ENCODE measurements at places on chromosomes 7 and 10.

DNA sequence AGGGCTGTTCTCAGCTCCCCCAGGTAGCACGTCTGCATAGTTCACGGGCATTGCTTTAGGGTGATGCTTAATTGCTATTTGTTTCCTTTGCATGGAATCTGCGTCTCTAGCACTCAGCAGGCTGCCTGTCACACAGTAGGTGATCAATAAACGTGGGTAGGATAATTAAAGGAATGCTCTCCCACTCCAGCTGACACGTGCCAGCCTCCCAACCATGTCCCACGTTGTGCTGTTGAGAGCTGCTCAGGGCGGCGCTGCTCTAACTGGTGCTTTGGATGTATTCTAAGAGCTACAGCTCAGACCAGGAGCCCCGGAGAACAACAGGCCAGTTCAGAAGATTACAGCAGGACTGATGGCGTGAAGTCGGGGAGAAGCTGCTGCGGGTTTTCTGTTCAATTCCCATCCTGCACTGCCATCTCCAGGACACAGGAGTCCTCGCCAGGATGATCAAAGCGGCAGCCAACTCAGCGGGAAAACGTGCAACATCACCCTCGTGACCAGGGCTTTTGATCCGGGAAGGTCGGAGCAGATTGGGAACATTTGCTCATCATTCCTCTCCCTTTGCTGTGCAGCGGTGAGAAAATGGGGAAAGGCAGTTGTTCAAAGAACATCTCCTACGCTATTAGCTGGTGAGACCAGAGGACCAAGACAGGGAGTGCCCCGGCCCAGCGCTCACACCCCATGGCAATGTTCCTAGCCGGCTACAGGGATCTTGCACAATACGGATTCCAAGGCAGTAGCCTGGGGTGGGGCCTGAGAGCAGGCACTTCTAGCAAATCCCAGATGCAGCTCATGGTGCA, 50.5 kb upstream of the FOXK1 start:
- DNase-seq = peak; percentile 95

- DNase-seq = peak; percentile 9
Observed at GRCh38 chr7:80643336-80643915, 5.0 kb downstream of the CD36 start.

GRCh38 chr10:78203915-78204818, 170.5 kb downstream of the RPS24 start:
- no peak for DNase-seq

- DNase-seq = no peak
Observed at GRCh38 chr10:22912763-22913384, 15.0 kb upstream of the ARMC3 start.

- no peak for DNase-seq
Observed at GRCh38 chr7:7077945-7078344, 104.4 kb upstream of the C1GALT1 start.

- no peak for DNase-seq
Observed at GRCh38 chr10:132120200-132120599, 54.5 kb downstream of the JAKMIP3 start.

DNA sequence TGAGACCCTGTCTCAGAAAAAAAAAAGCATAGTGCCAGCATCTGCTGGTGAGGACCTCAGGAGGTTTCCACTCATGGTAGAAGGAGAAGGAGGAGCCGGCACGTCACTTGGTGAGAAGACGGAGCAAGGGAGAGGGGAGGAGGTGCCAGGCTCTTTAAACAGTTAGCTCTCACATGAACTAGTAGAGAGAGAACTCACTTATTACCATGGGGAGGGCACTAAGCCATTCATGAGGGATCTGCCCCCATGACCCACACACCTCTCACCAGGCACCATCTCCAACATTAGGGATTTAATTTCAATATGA, 62.9 kb upstream of the VKORC1L1 start:
- DNase-seq = no peak

DNA sequence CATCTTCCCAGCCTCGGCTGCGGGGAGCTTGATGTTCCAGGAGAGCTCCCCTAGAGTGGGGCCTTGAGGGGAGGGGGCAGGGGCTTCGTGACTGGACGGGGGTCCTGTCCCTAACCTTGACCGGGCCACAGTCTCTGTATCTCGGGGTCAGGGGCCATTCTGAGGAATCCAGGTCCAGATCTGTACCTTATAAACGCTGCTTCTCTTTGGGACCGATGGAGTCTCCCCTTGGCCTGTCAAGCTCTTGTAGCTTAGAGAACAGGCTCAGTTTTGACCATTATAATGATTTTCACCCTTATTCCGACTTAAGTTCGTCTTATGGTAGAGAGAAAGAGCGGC, 831 bp downstream of the ZKSCAN5 start:
- DNase-seq = peak; percentile 27

DNA sequence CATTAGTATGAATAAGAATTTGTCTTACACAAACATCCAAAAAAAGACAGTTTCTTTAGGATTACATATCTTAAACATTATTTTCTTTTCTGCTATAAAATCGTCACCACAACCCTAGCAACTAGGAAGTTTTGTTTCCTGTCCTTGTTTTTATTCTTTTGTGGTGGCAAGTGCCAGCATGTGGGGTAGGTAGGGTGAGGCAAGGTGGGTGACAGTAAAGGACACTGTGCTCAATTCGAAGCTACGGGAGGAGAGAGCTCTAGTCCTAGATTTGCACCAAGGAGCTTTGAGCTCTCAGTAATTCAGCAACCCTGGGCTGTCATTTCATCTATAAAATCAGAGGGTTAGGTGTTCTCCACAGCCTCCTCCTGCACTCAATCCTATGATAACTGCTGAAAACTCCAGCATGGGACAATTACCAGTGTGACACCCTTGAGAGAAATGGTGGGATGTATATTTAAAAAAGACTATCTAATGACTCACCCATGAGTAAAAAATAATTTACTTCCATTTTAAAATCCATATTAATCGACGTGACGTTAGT, 187.1 kb downstream of the FAM107B start:
- no peak for DNase-seq
